T-helper 9 cell (primary cell): ENCODE measurements at places on chromosomes 11 and 22.

DNA sequence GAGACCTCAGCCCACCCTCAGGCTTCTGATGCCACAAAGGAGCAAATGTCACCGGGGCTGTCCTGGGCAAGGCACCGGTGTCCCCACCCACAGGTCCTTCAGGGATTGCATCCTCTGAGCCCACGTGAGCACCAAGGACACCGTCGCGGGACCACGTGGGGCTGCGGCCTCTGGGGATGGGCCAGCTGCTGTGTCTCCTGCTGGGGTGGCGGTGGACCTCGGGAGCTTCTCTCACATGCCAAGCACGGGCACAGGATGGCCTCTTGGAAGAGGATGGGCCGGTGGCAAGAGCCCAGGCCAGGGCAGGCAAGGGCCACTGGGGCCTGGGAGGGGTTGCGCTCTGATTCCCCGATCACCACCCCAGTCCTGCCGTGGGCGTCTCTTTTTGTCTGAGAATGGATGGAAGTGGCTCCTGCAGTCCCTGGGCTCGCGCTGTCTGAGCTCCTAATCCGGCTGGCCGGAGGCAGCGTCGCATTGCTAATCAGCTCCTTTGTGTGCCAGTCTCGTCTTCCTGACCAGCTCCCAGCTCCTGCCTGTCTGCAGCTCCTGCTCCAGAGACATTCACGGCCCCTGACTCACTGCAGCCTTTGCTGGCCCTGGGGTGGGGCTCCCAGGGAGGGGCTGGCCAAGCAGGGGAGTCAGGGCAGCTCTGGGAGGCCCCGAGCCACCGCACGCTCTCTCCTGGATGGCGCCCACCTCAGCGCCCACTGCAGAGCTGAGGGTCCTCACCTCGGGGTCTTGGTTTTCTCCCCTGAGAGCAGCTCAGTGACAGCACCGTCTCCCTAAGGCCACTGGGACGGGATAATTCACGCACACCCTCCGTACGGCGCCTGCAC, 146.7 kb downstream of the CTTN start:
- DNase-seq, result no peak

GRCh38 chr11:63146581-63146980, 2.6 kb upstream of the SLC22A24 start:
- DNase-seq, result no peak

DNA sequence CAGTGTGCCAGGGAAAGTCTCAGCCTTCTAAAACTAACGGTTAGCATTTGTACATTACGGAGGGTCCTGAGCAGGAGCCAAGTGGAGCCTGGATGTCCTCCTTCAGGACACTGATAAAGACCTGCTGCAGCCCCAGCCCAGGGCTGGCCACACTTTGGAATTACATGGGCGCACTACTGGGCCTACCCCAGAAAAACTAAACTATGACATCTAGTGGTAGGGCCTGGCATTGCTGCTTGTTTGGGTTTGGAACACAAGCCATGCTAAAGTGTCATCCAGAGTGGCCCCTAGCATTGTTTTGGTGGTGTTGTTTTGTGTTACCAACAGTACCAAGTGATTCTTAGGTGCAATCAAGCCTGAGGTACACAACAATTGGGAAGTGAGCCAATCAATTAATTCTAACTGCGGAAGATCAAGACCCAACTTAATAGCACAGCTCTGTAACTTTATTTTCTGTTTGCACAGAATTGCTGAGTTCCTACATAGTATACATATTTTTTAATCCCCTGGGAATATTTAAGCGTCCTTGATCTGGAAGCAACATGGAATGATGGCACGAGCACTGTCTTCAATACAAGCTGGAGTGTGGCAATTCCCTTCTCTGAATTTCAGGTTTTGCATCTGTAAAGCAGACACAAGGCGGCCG, 340.7 kb downstream of the LARGE1 start:
- no peak for DNase-seq

- DNase-seq, result no peak
Measured at GRCh38 chr11:129578006-129578405, 202.4 kb downstream of the BARX2 start.

GRCh38 chr11:33687733-33688479, 12.7 kb downstream of the C11orf91 start:
- no peak for DNase-seq

DNA sequence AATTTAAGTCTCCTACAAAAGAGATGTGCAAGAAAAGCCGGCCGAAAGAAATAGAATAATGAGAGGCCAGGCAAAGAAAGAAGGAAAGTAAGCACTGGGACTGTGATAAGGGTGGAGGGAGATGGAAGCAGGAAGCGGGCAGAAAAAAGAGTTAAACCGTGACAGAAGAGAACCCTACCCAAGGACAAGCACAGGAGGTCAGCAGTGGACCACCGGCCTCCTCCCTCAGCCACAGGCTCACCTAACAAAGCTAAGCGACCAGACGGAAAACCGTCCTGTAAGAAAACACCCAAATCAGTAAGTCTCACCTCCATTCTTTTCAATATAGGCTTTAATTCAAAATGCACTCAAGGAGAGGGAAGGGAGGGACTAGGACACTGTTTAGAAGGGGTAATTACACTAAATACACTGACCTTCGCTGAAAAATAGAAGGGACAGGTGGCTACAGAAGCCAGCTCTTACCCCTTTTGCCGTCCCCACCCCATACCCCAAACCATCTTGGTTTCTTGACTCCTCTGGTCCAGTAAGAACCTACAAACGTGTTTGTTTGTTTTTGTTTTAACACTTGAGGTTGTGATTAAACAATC, 1.9 kb downstream of the FAM181B start:
- no peak for DNase-seq

DNA sequence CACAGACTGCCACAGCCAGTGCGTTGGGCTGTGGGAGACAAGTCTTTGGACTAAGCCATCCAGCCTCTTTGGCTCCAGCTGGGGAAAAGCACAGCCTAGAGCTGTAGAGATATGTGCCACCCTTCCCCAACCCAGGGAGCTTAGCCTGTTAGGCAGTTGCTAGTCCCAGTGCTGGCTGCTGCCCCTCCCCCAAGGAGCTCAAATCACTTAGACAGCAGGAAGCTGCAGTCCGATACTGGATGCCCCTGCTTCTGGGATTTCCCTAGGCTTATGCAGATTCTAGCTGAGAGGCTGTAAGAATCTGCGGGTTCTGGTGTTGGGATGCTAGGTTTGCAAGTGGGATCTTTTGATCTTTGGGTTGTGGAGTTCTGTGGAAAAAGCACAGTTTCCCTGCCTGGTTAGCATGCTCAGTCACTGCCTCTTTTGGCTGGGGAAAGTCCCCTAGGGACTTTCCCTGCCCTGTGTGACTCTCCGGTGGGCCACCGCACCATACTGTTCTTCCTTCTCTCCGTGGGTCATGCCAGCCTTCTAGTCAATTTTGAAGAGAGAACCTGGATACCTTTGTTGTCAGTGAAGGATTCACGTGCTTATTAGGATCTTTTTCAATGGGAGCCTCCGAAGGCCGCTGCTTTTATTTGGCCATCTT, 792.0 kb downstream of the KCNA4 start:
- DNase-seq, result no peak

GRCh38 chr11:133520707-133521106, 11.6 kb downstream of the OPCML start:
- no peak for DNase-seq

- no peak for DNase-seq
Measured at GRCh38 chr11:95076416-95076815, 9.7 kb downstream of the SRSF8 start.

GRCh38 chr11:8908099-8908498, 2.9 kb upstream of the AKIP1 start:
- DNase-seq, result no peak

- no peak for DNase-seq
Measured at GRCh38 chr11:72144807-72145565, 9.5 kb downstream of the FOLR3 start.

DNA sequence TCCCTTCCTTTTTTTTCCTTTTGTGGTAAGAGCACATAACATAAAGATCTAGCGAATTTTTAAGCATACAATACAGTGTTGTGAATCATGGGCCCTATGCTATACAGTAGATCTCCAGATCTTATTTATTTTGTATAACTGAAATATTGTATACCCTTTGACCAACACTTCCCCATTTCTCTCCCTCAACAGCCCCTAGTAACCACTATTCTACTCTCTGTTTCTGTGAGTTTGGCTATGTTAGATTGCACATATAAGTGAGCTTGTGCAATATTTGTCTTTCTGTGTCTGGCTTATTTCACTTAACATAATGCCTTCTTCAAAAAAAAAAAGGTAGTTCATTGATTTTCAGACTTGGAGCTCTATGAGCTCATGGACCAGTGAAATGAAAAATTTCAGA, 180.5 kb downstream of the C11orf91 start:
- no peak for DNase-seq

DNA sequence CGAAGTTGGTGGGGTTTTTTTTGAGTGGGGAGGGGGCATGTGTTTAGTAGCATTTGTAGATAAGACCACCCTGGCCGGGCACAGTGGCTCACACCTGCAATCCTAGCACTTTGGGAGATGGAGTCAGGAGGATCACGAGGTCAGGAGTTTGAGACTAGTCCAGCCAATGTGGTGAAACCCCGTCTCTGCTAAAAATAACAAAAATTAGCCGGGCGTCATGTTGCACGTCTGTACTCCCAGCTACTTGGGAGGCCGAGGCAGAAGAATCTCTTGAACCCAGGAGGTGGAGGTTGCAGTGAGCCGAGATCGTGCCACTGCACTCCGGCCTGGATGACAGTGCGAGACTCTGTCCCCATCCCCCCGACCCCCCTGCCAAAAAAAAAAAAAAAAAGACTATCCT, 34.6 kb downstream of the CECR2 start:
- no peak for DNase-seq

DNA sequence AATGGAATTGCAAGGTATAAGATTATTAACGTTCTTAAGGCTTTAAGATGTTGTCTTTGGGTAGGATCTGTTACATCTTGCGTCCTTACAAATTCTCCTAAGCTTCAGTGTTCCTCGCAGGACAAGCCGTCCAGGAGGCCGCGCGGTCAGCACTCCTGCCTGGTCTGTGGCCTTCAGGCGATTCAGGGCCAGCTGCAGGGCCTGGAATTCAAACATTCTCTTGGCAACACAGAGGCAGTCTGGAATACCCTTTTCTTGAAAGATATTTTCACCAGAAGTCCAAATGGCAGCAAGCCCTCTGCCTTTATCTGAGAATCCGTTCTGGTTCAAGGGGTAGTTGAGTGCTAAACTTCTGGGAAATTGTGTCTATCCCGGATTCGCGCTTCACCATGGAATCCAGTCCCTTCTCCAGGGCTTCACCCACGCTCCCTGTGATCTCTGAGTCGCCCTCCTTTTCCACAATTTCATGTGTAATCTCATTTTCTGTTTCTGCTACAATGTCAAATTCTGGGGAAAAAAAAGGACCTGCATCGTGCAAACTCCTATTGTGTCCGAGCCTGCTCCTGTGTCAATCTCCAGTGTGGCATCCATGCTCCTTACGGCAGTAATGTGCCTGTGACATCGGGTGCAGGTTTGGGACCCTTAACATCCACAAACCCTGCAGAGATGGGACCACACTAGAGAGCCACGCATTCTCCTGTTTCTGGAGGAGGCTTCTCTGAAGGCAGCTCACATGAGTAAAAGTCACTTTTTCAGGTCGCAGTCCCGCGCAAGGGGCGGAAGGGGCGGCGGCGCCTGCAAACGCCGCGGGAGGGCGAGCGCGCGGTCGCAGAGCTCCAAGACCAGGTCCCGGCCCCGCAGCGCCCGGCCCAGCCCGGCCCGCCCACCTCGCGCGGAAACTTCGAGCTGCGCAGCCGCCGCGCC, 25.4 kb upstream of the SORL1 start:
- DNase-seq, result peak; percentile 37

DNA sequence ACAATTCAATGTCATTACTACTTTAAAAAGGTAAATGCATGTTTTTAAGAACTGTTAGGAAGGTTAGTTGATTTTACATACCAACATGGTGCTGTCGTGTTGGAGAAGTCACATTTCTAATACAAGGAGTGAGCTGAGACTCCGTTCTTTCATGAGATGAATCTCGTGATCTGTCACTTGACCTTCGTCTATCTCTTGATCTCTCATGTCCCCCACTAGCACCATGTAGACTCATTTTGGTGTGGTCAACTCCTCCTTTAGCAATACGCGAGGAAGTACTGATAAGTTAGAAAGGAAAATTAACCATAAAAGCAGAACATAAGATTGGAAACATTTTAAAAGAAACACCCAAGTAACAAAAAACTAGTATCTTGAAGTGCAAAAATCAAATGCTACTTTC, 41.5 kb downstream of the BTBD10 start:
- no peak for DNase-seq

- DNase-seq, result no peak
Measured at GRCh38 chr11:72058416-72059034, 21.8 kb downstream of the NUMA1 start.
